ENCODE measurements at places on chromosomes 2 and 18. TPM values are rescaled to one million over a fixed set of nuclear protein-coding genes. Genes with fewer than 3 reads are reported as not detected.

Gene RASGRP3
- 487 TPM for total RNA-seq

Gene RNF125
- 5.2 TPM for total RNA-seq

Gene SLC9A2
- total RNA-seq, result 0.05 TPM

Gene CNDP1
- not detected for total RNA-seq

Gene IGFBP5
- total RNA-seq, result 7.2 TPM

Gene NOP58
- total RNA-seq, result 40.4 TPM

Gene CPLX4
- total RNA-seq, result not detected

Gene ASNSD1
- total RNA-seq, result 35.7 TPM

Gene NTSR2
- not detected for total RNA-seq

Gene CROCC2
- total RNA-seq, result not detected

Gene KCTD1
- 10.6 TPM for total RNA-seq

Gene COBLL1
- total RNA-seq, result 46.6 TPM

Gene TDRD15
- 0.05 TPM for total RNA-seq
